ENCODE measurements at places on chromosomes 5 and 9. TPM values are rescaled to one million over a fixed set of nuclear protein-coding genes. Genes with fewer than 3 reads are reported as not detected.

Gene C7
- not detected for total RNA-seq

Gene SMU1
- total RNA-seq = 23.5 TPM

Gene TPPP
- total RNA-seq = 0.06 TPM

Gene BTF3
- 405 TPM for total RNA-seq

DNA sequence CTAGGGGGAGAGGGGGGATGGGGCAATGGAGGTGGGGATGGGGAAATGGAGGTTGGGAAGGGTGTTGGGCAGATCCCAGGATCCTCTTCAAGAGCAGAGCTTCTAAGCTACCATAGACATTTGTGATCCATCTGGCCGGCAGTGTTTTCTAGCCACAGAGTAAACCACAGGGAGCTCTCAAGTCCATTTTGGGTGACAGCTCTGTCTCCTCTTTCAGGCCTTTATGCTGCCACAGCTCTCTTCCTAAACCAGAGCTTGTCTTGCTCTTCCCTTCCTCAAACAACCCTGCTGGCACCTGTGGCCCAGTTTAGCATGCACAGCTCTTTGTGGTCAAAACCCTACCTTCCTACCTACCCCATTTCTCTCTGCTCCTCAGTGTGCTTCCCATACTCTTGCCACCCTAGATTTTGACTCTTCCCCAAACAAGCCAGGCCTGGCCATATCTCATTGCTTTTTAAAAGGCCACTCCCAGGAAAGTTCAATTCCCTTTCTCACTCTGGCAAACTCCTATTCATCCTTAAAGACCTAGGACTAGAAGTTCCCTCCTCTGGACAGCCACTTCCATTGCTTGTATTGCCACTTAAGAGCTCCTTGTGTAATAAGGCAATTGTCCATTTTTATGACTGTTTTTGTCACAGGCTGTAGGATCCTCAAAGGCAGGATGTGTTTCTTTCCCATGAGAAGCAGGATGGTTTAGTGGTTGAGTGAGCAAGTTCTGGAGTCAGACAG is 84.3 kb upstream of the PANK3 start:
- no peak for DNase-seq

Gene ISOC1
- 15.3 TPM for total RNA-seq

DNA sequence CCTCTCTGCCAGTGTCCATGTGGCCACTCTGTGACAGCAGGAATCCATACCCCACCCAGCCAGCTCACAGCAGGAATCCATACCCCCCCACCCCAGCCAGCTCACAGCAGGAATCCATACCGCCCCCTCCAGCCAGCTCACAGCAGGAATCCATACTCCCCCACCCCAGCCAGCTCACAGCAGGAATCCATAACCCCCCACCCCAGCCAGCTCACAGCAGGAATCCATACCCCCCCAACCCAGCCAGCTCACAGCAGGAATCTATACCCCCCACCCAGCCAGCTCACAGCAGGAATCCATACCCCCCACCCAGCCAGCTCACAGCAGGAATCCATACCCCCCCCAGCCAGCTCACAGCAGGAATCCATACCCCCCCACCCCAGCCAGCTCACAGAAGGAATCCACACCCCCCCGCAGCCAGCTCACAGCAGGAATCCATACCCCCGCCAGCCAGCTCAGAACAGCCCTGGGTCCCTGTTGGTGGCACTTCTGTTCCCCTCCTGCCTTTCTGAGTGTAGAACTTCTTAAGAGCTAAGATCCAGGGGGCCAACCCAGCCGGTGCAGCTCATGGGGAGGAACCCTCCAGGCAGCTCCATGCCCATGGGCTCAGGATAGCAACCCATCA is 8.4 kb upstream of the RXRA start:
- DNase-seq = no peak

- DNase-seq = no peak
Observed at GRCh38 chr5:160619381-160619780, 197.7 kb downstream of the PTTG1 start.

- peak; percentile 26 for DNase-seq
Observed at GRCh38 chr5:108753331-108753730, 5.6 kb downstream of the FER start.

Gene CCDC180
- total RNA-seq = not detected

Gene TPM2
- 1,008 TPM for total RNA-seq

- peak; percentile 93 for DNase-seq
Observed at GRCh38 chr5:10704949-10705621, 55.9 kb downstream of the DAP start.

Gene IFNA21
- not detected for total RNA-seq

- DNase-seq = peak; percentile 49
Observed at GRCh38 chr5:153793699-153794098, 245.0 kb downstream of the FAM114A2 start.

GRCh38 chr9:28329323-28329722 is 756.0 kb upstream of the C9orf72 start:
- DNase-seq = no peak

Gene RBM18
- total RNA-seq = 15.3 TPM

DNA sequence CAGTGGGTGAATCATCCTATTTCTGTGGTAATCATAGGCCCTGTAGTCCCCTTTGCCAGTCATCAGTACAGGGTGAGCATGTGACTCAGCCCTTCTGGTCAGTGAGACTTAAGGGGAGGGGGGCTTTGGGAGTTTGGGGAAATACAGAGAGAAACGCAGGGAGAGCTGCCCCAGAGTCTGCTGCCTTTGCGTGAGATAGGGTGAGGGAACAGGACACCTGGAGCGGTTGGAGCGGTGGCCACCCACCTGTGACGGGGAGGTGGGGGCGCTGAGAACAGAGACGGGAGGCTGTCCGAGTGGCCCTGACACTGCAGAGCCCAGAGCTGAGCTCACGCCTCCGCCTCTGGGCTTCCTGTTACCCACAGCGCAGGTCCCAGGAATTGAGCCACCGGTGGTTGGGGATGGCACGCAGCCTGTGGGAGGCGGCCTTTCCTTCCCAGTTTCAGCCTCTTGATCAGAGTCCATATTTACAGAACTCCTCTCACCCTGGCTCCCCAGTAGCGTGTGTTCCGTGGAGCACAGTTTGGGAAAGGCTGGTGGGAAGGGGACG is 92.0 kb upstream of the ERCC6L2 start:
- DNase-seq = peak; percentile 68

Gene SMAD5
- total RNA-seq = 56.3 TPM

Gene DOK3
- 7.0 TPM for total RNA-seq

Gene LCN1
- not detected for total RNA-seq

Gene MYO10
- 21.5 TPM for total RNA-seq

DNA sequence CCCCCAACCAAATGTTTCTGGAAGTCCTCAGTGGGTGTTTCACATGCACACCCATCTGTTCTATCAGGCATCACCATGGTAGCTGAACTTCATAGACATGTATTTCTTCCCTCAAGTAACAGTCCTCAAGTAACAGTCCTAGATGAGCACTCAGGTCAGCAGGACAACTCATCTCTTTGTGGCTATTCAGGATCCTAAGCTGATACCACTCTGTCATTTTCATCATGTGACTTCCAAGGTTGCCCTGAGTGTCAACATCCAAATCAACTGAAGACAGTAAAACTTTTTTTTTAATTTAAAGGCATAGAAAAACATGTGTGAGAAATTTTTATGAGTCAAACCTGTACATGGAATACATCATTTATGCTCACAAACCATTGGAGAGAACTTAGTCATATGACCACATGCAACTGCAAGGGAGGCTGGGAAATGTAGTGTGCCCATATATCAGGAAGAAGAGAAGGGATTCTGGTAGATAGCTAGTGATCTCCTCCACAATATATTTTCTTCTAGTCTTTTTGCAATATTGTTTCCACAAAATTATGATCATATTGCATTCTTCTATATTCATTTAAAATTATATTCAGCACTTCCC is 64.2 kb upstream of the FST start:
- no peak for DNase-seq

DNA sequence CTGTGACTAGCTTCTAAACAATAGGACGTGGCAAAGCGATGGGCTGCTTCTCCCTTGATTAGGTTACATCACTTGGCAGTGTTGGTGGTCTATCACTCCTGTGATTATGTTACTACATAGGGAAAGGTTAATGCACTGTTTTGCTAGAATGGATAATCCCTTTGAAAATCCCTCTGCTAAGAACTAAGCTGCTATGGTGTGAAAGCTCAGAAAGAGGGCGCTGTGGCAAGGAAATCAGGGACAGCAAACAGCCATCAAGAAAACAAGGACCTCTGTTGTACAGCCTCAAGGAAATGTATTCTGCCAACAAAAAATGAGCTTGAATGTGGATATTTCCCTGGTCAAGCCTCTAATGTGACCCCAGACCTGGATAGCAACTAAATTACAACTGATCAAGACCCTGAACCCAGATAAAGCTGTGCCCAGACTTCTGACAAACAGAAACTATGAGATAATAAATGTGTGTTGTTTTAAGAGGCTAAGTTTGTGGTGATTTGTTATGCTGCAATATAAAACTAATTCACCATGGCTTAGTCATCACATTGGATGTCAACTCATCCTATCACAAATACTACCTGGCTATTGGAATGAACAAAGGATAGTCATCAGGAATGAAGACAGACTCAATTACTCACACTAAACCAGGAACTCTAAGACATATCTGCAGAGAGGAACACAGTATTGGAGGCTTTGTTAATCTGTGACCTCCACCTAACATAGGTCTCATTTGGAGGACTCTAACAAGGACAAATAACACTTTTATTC is 1215.9 kb downstream of the EFNA5 start:
- DNase-seq = peak; percentile 51

DNA sequence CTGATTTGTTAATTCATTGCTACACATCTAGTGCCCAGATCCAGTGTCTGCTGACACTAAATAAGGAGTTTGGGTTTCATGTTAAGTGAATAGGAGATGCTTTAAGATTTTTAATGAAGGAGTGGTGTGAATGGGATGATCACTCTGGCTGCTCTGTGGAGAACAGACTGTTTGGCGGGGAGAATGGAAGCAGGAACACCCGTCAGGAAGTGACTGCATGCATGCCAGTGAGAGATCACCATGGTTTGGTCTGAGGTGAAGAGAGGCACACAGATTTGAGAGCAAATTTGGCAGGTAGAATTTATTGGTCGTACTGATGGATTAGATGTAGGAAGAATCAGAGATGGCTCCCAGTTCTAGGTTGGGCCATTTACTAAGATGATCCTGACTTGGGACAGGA is 19.8 kb downstream of the ATP6V0E1 start:
- no peak for DNase-seq
